GF-D8 (cell line): ENCODE measurements at places on chromosomes 1 and 21.

GRCh38 chr1:234208791-234209190 is 164.5 kb upstream of the COA6 start:
- DNase-seq: no peak

GRCh38 chr1:17123196-17124045 is 4.2 kb upstream of the PADI2 start:
- DNase-seq: no peak

DNA sequence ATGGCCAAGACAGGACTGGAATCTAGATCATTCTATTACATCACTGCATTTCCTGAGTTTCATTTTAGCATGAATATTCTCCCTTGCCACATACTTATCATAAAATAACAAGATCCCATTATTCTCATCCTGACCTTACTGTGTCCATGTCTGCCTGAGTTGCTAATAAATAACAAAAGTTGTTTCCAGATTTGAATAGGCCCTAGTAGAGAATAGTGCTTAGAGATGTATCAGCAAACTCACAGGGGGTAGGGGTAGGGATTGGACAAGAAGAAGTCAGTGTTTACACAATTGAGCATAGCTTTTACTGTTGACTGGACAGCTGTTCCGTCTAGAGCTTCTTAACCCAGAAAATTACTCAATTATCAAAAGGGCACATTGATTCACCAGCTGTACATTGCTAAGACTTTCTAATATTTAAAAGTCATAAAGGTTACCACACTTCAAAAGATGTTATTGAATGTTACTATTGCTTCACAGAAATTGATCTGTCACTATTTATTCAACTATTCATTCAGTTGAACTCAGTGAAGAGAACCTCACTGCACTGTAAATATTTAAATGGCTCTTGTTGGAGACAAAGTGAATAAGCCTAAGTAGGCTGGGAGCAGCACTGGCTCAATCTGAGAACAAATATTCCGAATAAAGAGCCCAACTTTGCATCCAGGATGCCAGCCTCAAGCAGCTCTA is 121.9 kb downstream of the NRIP1 start:
- DNase-seq: no peak

GRCh38 chr1:195045072-195045471 is 1563.2 kb downstream of the KCNT2 start:
- no peak for DNase-seq

- no peak for DNase-seq
Measured at GRCh38 chr1:59039551-59039950, 255.7 kb upstream of the JUN start.

- no peak for DNase-seq
Measured at GRCh38 chr1:121522061-121522759, 337.4 kb downstream of the SRGAP2C start.

GRCh38 chr21:17612023-17612564 is 607 bp downstream of the BTG3 start:
- no peak for DNase-seq

DNA sequence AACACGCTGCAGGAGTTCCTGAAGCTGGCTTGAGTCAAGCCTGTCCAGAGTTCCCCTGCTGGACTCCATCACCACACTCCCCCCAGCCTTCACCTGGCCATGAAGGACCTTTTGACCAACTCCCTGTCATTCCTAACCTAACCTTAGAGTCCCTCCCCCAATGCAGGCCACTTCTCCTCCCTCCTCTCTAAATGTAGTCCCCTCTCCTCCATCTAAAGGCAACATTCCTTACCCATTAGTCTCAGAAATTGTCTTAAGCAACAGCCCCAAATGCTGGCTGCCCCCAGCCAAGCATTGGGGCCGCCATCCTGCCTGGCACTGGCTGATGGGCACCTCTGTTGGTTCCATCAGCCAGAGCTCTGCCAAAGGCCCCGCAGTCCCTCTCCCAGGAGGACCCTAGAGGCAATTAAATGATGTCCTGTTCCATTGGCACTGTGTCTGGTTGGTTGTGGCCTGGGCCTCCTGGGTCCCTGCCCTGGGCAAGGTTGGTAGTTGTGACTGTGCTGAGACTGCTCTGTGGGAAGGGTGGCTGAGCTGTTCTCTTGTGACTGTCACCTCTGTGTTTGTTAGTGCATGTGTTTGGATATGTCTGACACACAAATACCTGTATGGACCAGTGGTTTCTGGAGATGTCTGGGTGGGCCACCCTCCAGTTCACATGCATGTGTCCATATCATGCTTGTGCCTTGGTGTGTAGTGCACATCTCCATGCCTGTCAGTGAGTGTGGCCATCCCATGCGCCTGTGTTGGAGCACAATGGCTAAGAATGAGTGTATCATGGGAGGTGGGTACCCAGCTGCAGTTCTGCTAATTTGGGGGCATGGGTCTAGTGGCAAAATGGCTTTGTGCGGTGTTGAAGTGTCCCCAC is 1.4 kb downstream of the SH3BGRL3 start:
- no peak for DNase-seq

GRCh38 chr1:87939444-87939843 is 610.8 kb downstream of the LMO4 start:
- DNase-seq: no peak

DNA sequence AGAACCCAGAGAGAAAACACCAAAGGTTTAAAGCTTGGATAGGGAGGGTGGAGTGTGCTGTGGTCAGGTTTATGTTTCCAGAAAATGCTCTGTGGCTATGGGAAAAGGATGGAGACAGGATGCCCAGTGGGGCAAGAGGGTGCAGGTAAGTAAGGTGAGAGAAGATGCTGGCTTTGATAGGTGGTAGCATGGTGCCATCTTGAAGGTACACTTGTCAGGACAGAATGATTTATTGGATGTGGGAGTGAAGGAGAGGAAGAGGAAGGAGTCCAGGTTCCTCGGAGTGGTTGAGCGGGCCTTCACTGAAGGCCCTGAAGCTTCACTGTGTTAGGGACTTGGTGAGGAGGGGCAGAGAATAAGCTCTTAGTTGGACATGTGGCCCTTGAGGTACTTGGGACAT is 3.6 kb downstream of the PTPRF start:
- no peak for DNase-seq
